ENCODE measurements at places on chromosomes 5 and 9.

DNA sequence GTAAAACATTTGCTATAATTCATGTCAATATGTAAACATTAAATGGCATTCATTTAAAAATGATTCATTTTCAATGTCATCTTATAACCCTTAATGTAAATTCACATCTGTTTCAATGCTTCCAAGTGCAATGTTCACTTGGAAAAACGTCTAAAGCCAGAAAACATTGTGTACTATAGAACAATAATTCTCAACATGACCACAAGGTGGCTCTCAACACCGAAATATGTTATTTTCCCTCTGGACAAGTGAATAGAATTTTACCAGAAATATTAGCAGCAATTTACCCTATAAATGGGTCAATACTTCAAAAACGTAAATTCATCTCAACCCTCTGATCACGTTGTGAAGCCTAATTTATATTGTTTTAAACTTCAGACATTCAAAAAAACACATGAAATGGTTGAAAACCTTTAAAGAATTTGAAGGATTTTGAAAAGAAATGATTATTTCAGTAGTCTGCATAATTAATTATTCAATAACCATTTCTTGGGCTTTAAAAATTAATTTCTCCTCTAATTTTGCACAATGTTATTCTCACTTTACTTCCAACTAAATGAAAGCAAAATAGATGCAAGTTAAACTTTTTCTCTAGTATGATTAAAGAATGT is 11.0 kb downstream of the CDH10 start:
- DNase-seq = peak; percentile 76

DNA sequence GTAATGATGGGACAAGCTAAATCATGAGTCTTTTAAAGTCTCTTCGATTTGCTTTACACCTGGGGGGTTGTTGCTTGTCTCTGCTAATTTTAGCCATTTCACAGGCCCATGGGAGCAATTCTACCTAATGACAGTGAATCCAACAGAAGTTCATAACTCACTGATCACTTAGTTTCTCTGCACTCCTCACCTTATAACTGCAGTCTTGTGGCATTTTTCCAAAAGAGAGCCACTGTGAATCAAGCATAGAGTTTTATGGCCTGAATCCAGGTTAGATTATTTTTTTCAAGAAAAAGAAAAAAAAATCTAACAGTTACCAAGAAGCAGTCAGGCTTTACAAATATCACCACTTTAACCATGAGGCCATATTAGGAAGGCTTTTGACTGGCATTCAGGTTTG is 1.5 kb upstream of the IL7R start:
- no peak for DNase-seq

DNA sequence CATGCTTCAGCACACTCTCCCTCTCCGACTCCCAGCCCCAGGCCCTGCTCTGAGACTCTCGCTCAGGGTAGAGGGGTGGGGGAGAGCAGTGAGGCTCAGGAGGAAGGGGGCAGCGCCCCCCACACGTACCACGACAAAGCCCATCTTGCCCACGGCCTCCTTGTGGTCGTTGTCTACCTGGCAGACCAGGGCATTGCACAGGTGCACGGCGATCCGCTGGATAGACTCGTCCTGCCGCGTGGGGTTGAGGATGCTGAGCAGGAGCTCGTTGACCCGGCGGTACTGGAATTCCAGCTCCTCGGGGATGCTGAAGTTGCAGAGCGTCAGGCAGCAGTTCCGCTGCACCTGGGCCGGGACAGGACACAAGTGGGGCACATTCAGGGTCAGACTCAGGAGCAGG is 18.5 kb upstream of the ZDHHC12 start:
- DNase-seq = no peak

DNA sequence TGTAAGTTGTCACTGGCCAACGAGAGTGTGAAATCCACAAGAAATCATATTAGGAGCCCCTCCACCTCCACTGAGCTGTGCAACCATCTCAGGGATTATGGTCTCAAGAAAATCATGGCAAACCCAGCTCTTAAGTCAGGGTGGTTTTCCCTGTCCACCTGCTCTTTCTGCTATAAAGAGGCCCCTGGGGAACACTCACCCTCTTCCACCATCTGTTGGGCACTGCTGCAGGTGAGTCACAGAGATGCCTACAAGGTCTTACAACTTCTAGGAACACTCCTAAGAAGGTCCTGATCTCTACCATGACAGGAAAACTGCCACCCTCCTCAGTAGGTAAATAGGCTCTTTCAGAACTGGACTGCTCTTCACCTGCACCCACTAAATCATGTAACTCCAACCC is 61.8 kb downstream of the DRD1 start:
- no peak for DNase-seq

DNA sequence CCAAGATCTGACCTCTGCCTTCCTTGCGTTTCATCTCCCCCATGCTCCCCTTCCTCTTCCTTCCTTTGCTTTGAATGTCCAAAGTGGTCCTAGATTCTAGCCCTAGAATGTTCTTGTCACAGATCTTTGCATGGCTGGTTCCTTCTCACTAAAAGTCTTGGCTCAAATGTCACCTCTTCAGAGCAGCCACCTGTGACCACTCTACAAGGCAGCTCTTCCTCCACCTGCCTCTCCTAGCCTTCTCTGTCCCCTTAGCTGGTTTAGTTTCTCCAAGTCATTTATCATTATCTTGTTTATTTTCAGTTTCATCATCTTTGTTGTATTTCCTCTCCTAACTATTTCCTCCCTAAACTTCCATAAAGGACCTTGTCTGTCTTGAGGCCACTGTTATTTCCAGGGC is 7.1 kb upstream of the OCLN start:
- no peak for DNase-seq

GRCh38 chr5:75660678-75661465 is 49.6 kb downstream of the ANKDD1B start:
- DNase-seq = no peak

DNA sequence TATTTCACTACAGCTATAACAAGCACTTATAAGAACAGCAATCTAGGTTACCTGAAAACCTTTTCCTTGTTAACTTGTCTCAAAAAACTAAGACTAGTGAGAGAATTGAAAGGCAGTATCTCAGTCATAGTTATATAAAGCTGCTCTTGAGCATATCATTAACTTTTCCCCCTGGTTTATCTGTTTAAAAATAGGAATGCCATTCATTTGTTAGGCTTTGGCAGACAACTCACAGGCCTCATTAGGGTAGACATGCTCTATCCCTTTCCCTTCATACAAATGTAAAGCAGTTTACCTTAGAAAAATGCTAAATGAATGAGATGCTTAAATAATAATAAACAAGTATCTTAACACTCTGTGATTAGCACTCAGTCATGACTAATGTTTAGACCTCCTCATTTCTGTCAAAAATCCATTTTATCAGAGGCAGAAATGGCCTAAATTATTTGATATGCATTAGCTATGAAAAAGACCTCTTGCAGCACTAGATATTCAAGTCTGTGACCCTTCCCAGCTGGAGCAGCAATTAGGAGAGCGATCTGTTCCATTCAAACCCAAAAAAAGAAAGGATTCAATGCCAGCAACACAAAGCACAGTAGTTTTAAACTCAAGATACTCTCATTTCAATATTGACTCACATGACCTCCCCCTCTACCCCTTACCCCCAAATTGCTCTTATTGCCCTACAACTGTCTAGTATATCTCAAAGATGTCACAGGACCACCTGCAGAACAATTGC is 1578.8 kb upstream of the WWC1 start:
- DNase-seq = no peak

DNA sequence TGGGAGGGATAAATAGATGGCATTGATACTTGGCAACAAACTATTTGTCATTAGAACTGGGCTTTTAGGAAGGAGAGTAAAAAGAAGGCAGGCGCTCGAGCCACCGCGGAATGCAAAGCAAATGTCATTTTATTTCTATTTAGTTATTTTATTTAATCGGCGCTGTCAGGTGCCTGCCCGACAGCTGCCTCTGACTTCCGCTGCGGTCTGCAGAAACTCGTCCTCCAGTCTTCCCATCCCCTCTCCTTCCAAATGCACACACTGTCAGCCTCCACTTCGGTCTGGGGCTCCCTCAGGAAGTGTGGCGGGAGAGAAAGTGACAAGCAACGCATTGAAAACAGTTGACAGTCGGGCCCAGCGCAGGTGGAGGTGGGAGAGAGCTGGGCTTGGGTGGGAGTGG is 29.3 kb downstream of the ASS1 start:
- DNase-seq = no peak

DNA sequence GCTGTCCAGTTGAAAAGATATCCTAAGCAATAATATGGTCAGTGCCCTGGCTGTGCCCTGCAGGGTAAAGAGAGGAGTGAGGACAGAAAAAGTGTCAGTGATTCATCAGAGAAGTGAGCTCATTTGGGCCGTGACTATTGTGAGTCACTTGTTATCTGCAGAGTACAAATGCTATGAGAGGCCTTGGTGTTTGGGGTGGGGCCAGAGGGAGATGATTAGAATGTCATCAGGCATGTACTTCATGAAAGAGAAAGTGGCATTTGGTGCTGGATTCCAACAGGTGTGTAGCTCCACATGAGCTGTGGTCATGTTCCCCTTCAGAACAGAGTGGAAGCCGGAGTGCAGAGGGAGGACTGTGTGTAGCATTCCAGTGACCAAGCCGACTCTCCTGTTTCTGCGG is 174.1 kb downstream of the KDM4C start:
- peak; percentile 86 for DNase-seq

- no peak for DNase-seq
Measured at GRCh38 chr5:16886793-16887345, 49.2 kb downstream of the MYO10 start.

- no peak for DNase-seq
Measured at GRCh38 chr5:54644226-54644625, 126.7 kb downstream of the SNX18 start.

GRCh38 chr5:150746-151145 is 40.5 kb upstream of the LRRC14B start:
- no peak for DNase-seq

GRCh38 chr9:135045928-135046738 is 41.3 kb upstream of the OLFM1 start:
- no peak for DNase-seq

- DNase-seq = no peak
Measured at GRCh38 chr9:137589441-137590122, 730 bp downstream of the ZMYND19 start.

DNA sequence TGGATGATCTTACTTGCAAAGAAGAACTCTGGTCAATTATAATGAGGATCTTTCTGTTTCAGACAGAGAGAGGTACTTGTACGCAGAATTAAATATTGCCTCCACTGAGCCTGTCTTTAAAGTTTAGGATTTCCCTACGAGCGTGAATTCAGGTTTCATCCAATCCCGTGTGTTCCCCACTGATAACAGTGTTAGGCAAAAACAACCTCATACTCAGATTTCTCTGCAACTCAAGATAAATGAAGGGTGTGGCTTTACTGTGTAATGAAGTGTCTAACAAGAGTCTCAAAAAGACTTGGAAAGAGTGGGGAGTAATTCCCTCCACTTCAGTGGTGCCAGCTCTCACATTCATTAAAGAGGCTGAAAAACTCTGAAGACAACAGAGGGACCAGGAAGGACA is 53.2 kb upstream of the ACO1 start:
- DNase-seq = no peak

DNA sequence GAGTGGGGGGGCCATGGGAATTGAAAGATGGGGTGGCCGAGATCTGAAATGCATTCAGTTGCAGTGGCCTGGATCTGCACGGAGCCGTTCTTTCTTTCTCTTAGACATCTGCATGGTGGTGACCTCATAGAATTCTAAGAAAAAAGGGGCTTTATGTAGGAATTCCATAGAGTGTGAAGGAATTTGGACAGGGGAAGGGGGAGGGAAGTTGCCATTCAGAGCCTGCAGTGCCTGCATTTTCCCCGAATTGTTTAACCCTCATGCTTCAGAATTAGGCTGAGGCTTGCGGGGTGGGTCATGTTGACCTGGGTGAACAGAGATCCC is 4.9 kb downstream of the NEK6 start:
- no peak for DNase-seq

DNA sequence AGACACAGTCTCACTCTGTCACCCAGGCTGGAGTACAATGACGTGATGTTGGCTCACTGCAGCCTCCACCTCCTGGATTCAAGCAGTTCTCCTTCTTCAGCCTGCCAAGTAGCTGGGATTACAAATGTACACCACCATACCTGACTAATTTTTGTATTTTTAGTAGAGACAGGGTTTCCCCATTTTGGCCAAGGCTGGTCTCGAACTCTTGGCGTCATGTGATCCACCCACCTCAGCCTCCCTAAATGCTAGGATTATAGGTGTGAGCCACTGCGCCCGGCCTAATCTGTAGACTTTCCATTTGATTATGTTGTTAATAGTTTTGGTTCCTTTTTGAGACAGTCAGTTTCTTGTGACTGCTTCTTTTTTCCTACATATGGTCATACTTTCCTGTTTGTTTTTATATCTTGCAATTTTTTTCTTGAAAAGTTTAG is 31.0 kb downstream of the MTREX start:
- no peak for DNase-seq

DNA sequence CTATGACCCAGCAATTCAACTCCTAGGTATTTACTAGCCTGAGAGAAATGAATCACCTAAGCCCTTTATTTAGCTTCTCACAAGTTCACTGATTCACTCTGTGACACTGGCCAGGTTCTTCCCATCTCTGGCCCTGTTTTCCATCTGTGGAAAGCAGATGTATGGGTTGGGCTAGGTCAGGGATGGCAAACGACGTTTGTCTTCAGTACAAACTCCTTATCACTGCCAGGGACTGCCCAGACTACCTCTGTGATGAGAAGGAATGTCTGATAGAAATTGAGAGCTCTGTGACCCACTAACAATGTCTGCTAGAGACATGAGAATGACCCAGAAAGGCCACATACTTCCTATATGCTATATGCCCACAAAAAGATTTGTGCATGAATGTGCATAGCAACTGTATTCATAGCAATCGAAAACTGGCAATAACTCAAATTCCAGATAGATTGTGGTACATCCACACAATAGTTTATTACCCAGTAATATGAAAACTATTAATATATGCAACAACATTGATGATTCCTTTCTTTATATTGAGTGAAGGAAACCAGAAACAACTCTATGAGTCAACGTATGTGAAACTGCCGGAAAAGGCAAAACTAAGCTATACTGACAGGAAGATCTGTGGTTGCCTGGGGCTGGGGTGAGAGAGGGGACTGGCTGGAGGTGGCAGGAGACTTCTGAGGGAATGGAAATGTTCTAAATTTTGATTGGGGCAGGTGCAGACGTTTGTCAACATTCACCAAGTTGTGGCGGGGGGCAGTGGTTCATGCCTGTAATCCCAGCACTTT is 32.0 kb upstream of the ADAM19 start:
- DNase-seq = peak; percentile 74
